Naive B cell (primary cell): ENCODE measurements at places on chromosomes 7 and 10.
A peak's percentile ranks its signal among the peaks of the same experiment; 100 is the strongest.

GRCh38 chr10:130809181-130809580, 502.3 kb downstream of the TCERG1L start:
- DNase-seq = no peak
- no peak overlapping the region for H3K27ac ChIP-seq
- H3K4me1 ChIP-seq = no peaks in the 10 kb centered on the region
- no peak overlapping the region for H3K4me3 ChIP-seq

DNA sequence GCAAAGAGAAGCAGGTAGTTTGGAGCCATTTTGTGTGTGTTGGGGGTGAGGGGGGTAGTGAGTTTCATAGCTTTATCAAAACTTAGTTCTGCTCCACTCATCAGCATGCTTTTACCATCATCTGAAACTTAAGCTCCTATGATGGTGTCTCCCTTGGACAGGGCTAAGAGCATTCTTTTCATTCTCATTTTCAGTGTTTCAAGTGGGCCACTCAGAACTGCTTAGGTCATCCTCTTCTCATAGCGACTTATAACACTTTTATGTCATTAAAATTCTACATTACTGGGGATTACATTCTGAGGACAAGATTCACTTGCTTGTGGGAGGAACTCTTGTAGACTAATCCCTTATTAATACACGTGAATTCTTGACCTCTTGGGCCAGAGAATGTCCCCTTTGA, 649.4 kb downstream of the SUGCT start:
- DNase-seq = no peak
- no peaks in the 10 kb centered on the region for H3K4me1 ChIP-seq
- H3K27me3 ChIP-seq = no peaks in the 10 kb centered on the region
- no peaks in the 10 kb centered on the region for H3K36me3 ChIP-seq
- no peak overlapping the region for H3K4me3 ChIP-seq

- H3K36me3 ChIP-seq = no peaks in the 10 kb centered on the region
- peaks cover 52% of the 10 kb centered on the region for H3K4me1 ChIP-seq
- H3K27ac ChIP-seq = peak overlapping the region; percentile 90
- peak overlapping the region; percentile 25 for H3K4me3 ChIP-seq
These were observed 286.4 kb downstream of the PRPF18 start for GRCh38 chr10:13873196-13873595.

DNA sequence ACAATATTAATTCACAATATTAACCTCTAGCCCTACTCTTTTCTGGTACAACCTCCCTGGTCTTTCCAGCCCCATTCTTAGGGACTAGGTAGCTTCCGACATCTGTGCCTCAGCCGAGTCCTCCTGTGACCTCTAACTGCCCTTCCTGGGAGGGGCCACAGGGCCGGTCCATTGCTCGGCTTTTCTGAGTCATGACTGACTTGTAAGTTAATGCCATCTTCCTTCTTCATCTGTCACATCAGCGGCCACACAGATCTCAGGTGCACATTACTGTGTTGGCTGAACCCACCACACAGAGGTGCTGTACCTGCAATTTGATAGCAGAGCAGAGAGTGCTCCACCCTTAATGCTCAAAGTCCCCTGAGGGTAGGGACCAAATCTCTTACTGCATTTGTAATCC, 4.1 kb upstream of the CPA4 start:
- no peak overlapping the region for H3K27ac ChIP-seq
- no peaks in the 10 kb centered on the region for H3K4me1 ChIP-seq
- no peak for DNase-seq
- H3K36me3 ChIP-seq = no peaks in the 10 kb centered on the region
- H3K27me3 ChIP-seq = peaks cover 24% of the 10 kb centered on the region

- DNase-seq = no peak
- peaks cover 5% of the 10 kb centered on the region for H3K4me1 ChIP-seq
- H3K27me3 ChIP-seq = peaks cover 25% of the 10 kb centered on the region
- H3K27ac ChIP-seq = no peak overlapping the region
These were observed 35.3 kb downstream of the VSTM4 start for GRCh38 chr10:49080071-49080470.

- peaks cover 5% of the 10 kb centered on the region for H3K36me3 ChIP-seq
- H3K27ac ChIP-seq = no peak overlapping the region
- H3K4me3 ChIP-seq = no peak overlapping the region
- no peaks in the 10 kb centered on the region for H3K27me3 ChIP-seq
These were observed 34.2 kb downstream of the ZNF487 start for GRCh38 chr10:43471146-43471545.

GRCh38 chr10:12707461-12708185, 293.9 kb downstream of the CCDC3 start:
- H3K4me3 ChIP-seq = no peak overlapping the region
- H3K27ac ChIP-seq = peak overlapping the region; percentile 73
- H3K4me1 ChIP-seq = peaks cover 34% of the 10 kb centered on the region
- H3K36me3 ChIP-seq = no peaks in the 10 kb centered on the region
- DNase-seq = no peak

DNA sequence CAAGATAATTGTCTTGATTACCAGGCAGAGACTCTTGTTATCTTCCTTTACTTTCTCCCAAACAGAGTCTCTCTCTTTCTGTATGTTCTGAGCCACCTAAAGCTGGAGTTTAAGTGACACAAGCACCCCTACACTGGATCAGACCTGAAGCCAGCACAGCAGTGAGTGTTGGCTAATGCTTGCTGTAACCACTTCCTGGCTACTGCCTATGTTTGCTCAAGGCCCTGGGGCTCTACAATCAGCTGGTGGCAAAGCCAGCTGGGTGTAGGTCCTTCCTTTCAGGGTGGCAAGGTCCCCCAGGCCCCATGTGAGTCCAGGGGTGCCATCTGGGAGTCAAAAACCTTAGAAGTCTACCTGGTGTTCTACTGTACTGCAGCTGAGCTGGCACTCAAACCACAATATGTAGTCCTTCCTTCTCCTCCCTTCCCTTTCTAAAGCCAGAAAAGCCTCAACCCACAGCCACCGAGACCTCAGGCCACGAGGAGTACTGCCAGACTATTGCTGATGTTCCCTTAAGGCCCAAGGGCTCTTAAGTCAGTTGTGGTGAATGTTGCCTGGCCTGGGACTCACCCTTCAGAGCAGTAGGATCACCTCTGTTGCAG, 416.3 kb downstream of the ADRA2A start:
- peaks cover 8% of the 10 kb centered on the region for H3K27me3 ChIP-seq
- DNase-seq = no peak
- H3K4me3 ChIP-seq = no peak overlapping the region
- H3K36me3 ChIP-seq = peaks cover 4% of the 10 kb centered on the region

DNA sequence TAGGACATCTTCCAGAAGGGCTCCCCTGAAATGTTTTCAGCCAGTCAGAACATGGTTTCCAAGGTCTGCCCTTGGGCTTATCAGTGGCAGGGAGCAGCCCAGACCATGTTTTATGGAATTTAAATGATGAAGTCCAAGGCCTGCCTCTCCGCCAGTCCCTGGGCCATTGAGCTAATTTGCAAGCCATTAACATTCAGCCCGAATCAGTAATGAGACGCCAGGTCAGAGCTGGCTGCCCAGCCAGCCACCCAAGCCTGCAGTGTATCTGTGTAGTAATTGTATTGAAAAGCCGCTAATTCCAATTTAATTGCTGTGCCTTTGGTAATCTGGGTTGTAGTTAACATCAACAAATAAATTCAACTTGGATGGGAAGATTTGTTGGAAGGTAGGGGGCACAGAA, 131.4 kb downstream of the PAXIP1 start:
- peaks cover 50% of the 10 kb centered on the region for H3K27me3 ChIP-seq
- DNase-seq = no peak
- peaks cover 7% of the 10 kb centered on the region for H3K36me3 ChIP-seq
- H3K27ac ChIP-seq = no peak overlapping the region
- H3K4me3 ChIP-seq = no peak overlapping the region

GRCh38 chr7:129664029-129665012, 52.8 kb downstream of the NRF1 start:
- DNase-seq = no peak
- H3K36me3 ChIP-seq = peaks cover 28% of the 10 kb centered on the region
- no peaks in the 10 kb centered on the region for H3K27me3 ChIP-seq
- H3K4me1 ChIP-seq = peaks cover 19% of the 10 kb centered on the region

- H3K36me3 ChIP-seq = no peaks in the 10 kb centered on the region
- no peak for DNase-seq
- peaks cover 2% of the 10 kb centered on the region for H3K4me1 ChIP-seq
- peaks cover 5% of the 10 kb centered on the region for H3K27me3 ChIP-seq
These were observed 274.0 kb downstream of the CSTF2T start for GRCh38 chr10:51425431-51425830.

- peaks cover 50% of the 10 kb centered on the region for H3K36me3 ChIP-seq
- no peak for DNase-seq
- H3K27ac ChIP-seq = peak overlapping the region; percentile 100
- H3K4me3 ChIP-seq = no peak overlapping the region
These were observed 6.3 kb downstream of the KLF6 start for GRCh38 chr10:3778692-3779157.

DNA sequence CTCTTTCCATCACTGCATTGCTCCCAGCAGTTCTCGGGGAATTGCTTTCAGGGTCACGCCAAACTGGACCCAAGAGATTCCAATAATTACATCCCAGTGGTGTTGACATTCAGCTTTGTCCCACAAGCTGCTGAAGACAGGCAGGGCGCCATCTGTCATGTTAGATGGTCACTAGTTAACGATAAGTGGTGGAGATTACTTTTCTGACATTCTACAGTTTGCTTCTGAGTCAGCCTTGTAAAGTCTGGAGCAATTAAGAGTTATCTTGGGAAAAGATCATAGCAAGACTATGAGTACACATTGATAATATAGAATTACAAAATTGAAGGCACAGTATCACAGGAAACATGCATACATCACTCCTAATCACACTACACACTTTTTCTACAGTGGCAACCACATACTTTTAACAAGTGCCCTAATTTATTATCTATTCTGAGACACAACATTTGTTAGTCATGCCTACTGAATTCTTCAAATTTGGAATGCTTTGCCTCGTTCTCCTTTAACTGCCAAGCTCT, 41.9 kb downstream of the SEMA3C start:
- no peak overlapping the region for H3K27ac ChIP-seq
- no peaks in the 10 kb centered on the region for H3K36me3 ChIP-seq
- H3K4me3 ChIP-seq = no peak overlapping the region
- DNase-seq = no peak
- H3K4me1 ChIP-seq = no peaks in the 10 kb centered on the region

DNA sequence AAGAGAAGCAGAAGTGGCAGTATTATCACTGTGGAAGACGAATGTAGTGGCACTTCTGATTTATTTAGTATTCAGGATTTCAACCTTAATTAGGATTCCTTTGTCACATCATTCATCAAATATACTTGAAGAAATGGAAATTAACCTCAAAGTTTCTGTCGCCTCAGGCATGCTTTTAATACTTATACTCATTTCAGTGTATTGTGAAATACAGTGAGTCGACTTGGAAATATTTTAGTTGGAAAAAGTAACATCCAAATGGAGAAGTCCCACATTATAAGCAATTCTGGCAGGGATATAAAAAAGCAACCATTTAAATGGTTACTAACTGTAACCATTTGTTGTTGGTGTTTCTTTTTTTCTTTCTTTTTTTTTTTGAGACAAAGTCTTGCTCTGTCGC, 648.8 kb downstream of the ARL4A start:
- H3K4me3 ChIP-seq = no peak overlapping the region
- H3K27ac ChIP-seq = no peak overlapping the region
- DNase-seq = no peak
- no peaks in the 10 kb centered on the region for H3K36me3 ChIP-seq
- H3K27me3 ChIP-seq = no peaks in the 10 kb centered on the region
- H3K4me1 ChIP-seq = no peaks in the 10 kb centered on the region

GRCh38 chr10:103888113-103888841, 29.7 kb downstream of the STN1 start:
- H3K36me3 ChIP-seq = peaks cover 4% of the 10 kb centered on the region
- H3K4me1 ChIP-seq = no peaks in the 10 kb centered on the region
- H3K4me3 ChIP-seq = no peak overlapping the region

GRCh38 chr10:77386838-77387237, 250.8 kb downstream of the KCNMA1 start:
- DNase-seq = no peak
- H3K4me3 ChIP-seq = no peak overlapping the region
- H3K4me1 ChIP-seq = no peaks in the 10 kb centered on the region
- H3K36me3 ChIP-seq = no peaks in the 10 kb centered on the region

GRCh38 chr10:113305871-113306270, 247.0 kb upstream of the HABP2 start:
- no peaks in the 10 kb centered on the region for H3K36me3 ChIP-seq
- no peak overlapping the region for H3K27ac ChIP-seq
- H3K27me3 ChIP-seq = peaks cover 7% of the 10 kb centered on the region
- H3K4me1 ChIP-seq = peaks cover 18% of the 10 kb centered on the region

- H3K36me3 ChIP-seq = no peaks in the 10 kb centered on the region
- H3K27me3 ChIP-seq = peaks cover 9% of the 10 kb centered on the region
- no peak for DNase-seq
- H3K27ac ChIP-seq = no peak overlapping the region
These were observed 78.0 kb downstream of the ARL5B start for GRCh38 chr10:18737236-18737635.

- DNase-seq = no peak
- no peaks in the 10 kb centered on the region for H3K4me1 ChIP-seq
- H3K27me3 ChIP-seq = no peaks in the 10 kb centered on the region
- peaks cover 6% of the 10 kb centered on the region for H3K36me3 ChIP-seq
- no peak overlapping the region for H3K4me3 ChIP-seq
These were observed 60.5 kb upstream of the PRKAR2B start for GRCh38 chr7:106984034-106984433.
